ENCODE measurements at places on chromosomes 3 and 15.
A peak's percentile ranks its signal among the peaks of the same experiment; 100 is the strongest.

GRCh38 chr3:31762097-31762764, 218.8 kb downstream of the OSBPL10 start:
- peaks cover 5% of the 10 kb centered on the region for H3K4me1 ChIP-seq
- no peaks in the 10 kb centered on the region for H3K27me3 ChIP-seq
- no peaks in the 10 kb centered on the region for H3K36me3 ChIP-seq

GRCh38 chr3:116445311-116445841, at the start of gene LSAMP:
LSAMP (minus strand) TSS chr3:116445487.
- H3K4me1 ChIP-seq: peaks cover 3% of the 10 kb centered on the region
- peak; percentile 60 for DNase-seq
- H3K27me3 ChIP-seq: no peaks in the 10 kb centered on the region

- DNase-seq: peak; percentile 77
- peaks cover 8% of the 10 kb centered on the region for H3K4me1 ChIP-seq
- peak overlapping the region; percentile 90 for H3K27ac ChIP-seq
Observed at GRCh38 chr15:32861761-32862160, 144.0 kb downstream of the GREM1 start.

DNA sequence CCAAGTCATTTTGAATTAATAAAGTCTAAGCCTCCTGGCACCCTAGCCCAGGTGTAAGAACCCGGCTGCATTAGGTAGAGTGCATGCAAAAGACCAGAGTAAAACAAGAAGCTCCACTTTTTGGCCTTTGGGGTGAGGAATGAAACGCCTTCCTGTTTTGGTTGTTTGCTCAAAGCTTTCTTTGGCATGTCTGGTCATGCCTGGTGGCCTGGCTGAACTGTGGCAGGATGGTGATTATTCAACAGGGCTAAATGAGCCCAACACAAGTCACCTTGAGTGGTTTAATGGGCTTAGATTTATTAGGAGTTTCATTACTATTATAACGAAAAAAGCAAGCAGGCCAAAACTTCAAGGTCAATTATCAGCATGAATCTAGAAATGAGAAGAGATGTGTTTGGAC, 40.9 kb upstream of the LDHAL6B start:
- H3K4me1 ChIP-seq: peaks cover 16% of the 10 kb centered on the region
- H3K27me3 ChIP-seq: no peaks in the 10 kb centered on the region
- H3K4me3 ChIP-seq: no peak overlapping the region
- peaks cover 33% of the 10 kb centered on the region for H3K36me3 ChIP-seq

- H3K4me3 ChIP-seq: no peak overlapping the region
- no peaks in the 10 kb centered on the region for H3K27me3 ChIP-seq
- peak; percentile 49 for DNase-seq
- peaks cover 3% of the 10 kb centered on the region for H3K4me1 ChIP-seq
Observed at GRCh38 chr3:188365988-188366698, 212.2 kb downstream of the LPP start.

GRCh38 chr3:66851894-66852613, 146.1 kb upstream of the KBTBD8 start:
- H3K4me3 ChIP-seq: no peak overlapping the region
- no peaks in the 10 kb centered on the region for H3K36me3 ChIP-seq
- H3K4me1 ChIP-seq: peaks cover 5% of the 10 kb centered on the region
- H3K27me3 ChIP-seq: peaks cover 6% of the 10 kb centered on the region
- H3K27ac ChIP-seq: peak overlapping the region; percentile 53

DNA sequence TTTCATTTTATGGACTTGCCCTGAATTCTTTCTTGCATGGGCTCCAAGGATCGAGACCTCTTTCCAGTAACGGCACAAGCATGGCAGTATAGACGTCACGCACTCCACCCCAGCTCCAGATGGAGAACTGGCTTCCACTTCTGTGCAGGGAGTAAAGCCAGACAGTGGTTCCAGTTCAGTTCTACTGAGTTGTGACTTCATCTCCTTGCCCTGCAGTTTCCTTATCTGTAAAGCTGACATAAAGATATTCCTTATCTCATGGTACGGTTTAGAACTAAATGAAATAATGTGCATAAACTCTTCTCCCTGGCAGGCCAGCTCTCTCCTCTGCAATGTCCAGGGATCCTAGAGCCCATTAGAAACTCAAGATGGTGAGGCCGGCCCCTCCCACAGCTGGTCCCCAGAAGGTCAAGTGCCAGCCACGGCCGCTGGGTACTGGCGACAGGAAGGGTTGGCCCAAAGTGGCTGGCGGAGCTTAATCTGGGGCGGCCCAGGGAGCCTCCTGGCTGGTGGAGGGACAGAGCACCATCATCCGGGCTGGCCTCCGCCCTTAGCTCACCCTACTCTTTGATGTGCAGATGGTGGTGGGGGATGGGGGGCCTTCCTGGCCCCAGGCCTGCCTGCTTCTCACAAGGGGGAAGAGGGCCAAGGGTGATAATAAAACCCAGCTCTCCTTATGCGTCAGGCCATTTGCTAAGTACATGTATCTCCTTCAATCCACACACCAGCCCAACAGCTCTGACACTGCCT, 7.2 kb downstream of the MESP2 start:
- no peak overlapping the region for H3K4me3 ChIP-seq
- H3K27ac ChIP-seq: no peak overlapping the region
- H3K27me3 ChIP-seq: no peaks in the 10 kb centered on the region
- peaks cover 41% of the 10 kb centered on the region for H3K36me3 ChIP-seq

- no peaks in the 10 kb centered on the region for H3K27me3 ChIP-seq
- H3K4me3 ChIP-seq: no peak overlapping the region
- H3K4me1 ChIP-seq: peaks cover 23% of the 10 kb centered on the region
- H3K27ac ChIP-seq: no peak overlapping the region
- DNase-seq: no peak
- peaks cover 28% of the 10 kb centered on the region for H3K36me3 ChIP-seq
Observed at GRCh38 chr3:12963231-12963896, 109.9 kb downstream of the IQSEC1 start.

DNA sequence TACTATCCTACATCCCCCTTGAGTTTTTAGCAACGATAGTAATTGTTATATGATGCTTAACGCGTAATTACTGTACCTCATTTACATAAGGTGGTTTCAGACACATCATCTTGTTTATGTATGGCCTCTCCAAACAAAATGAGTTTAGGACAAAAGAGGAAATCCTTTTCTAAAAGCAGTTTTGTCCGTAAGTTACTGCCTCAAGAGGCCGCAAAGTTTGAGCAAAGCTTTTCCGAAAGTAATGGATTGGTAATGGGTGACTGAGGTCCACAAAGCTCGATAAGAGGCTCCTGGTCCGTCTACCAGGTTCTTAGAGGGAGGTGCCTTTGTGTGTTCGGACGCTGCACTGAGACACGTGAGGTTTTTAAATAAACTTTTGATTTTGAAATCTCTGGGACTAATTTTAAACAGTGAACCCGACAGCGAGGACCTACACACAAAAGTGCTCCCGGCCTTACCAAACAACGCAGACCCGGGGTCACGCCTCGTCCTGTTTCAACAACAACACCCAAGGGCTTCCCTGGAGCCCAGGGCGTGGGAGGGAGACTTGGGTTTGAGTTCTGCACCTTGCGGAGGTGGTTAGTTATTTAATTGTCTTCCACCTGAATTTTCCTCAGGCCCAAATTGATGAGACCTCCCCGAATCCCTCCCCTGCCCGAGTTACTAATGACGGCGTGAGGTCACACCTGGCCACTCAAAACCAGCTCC, 456 bp upstream of the C15orf61 start:
- peak overlapping the region; percentile 93 for H3K4me3 ChIP-seq
- peaks cover 6% of the 10 kb centered on the region for H3K4me1 ChIP-seq
- peak; percentile 18 for DNase-seq
- no peaks in the 10 kb centered on the region for H3K27me3 ChIP-seq

DNA sequence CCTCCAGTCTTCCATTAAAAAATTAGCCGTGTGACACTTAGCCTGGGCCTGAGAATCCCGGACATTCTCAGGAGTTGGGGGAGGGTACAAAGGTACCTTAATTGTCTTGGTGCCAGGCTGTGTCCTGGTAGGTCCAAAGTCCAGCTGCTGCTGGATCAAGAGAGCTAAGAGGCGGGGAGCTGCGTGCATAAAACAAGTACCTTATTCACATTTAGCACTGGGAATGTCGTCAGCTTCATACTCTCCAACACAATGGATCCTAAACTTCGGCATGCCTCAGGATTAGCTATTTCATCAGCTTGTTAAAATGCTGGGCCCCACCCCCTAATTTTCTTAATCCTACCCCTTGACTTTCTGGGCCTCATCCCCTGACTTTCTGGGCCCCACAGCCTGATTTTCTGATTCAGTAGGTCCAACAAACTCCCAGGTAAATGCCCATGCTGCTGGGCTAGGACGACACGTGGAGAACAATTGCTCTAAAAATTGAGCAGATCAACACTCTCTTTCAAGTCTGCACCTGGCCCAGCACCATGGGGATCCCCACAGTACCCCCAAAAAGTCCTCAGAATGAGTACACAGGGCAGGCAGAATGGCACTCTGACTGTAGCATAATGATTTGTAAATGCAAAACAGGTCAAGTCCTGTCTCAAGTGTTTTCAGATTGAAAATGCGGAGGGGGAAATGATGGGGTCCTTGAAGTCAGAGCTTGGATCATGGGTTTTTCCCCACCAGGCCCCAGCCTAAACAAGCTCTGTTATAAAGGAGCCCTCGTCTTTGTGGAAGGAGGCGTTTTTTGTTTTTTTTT, 5.6 kb upstream of the AEN start:
- no peak overlapping the region for H3K27ac ChIP-seq
- peaks cover 13% of the 10 kb centered on the region for H3K4me1 ChIP-seq
- no peaks in the 10 kb centered on the region for H3K27me3 ChIP-seq
- DNase-seq: no peak
- no peak overlapping the region for H3K4me3 ChIP-seq
- H3K36me3 ChIP-seq: no peaks in the 10 kb centered on the region

GRCh38 chr3:124791639-124792151, 61.4 kb downstream of the UMPS start:
- peaks cover 41% of the 10 kb centered on the region for H3K36me3 ChIP-seq
- H3K27me3 ChIP-seq: no peaks in the 10 kb centered on the region
- peak; percentile 100 for DNase-seq
- peaks cover 21% of the 10 kb centered on the region for H3K4me1 ChIP-seq
